Activated CD4-positive, alpha-beta T cell treated with anti-CD3 and anti-CD28 coated beads for 36 hours (primary cell): ENCODE measurements at places on chromosomes 7 and 10.

DNA sequence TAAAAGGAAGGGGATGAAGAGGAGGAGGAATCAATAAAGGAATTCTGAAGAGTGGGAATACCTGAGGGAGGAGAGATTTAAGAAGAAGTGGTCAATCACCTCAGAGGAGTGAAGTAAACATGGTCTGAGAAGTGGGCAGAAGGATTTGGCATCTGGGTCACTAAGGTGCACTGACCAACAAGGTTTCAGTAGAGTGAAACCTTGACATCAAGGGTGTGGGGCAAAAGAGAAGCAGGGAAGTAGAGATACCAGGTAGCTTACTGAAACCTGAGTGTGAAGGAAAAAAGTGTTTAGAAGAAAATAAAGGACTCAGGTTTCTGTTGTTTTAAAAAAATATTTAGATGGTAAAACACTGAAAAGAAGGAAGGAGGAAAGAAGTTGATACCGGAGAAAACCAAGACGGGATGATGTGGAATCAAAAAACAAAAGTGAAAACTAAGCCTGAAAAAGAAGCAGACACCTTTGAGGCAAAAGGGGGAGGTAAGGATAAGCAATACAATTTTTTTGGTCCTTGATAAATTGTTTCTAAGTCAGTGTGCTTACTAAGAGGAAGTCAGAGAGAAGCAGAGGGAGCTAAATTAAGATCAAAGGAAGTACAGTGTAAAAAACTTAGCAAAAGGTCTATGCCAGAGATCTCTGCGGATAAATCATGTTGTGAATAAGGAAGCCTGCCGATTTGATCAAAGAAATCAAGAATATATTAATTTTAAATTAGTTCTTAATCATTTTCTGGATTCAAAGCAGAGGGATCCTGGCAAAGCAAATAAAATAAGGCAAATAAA lies 137.2 kb upstream of the GPR22 start:
- DNase-seq: no peak

DNA sequence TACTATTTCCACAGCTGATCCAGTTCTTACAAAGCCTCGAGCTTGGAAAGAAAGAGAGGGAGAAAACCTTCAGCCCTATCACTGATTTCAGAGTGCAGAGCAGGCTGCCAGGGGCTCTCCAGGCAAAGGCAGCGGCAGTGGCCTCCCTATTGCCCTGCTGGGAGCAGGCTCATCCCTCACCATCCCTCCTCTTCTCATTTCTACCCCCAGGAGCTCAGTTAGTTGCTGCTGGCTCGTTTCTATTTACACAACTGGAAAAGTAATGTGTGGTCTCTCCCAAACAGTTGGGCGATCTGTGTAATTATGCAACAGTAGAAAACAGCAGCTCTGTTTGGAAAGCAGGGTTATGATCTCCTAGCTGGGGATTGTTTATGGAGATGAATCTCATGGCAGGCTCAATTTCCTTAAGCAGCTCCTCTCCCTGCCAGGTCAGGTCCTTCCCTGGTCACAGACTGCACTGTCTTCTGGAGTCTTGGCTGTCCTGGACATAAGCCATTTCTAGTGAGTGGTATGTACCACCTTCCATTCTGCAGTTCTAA lies 28.7 kb upstream of the TNS3 start:
- DNase-seq: no peak

DNA sequence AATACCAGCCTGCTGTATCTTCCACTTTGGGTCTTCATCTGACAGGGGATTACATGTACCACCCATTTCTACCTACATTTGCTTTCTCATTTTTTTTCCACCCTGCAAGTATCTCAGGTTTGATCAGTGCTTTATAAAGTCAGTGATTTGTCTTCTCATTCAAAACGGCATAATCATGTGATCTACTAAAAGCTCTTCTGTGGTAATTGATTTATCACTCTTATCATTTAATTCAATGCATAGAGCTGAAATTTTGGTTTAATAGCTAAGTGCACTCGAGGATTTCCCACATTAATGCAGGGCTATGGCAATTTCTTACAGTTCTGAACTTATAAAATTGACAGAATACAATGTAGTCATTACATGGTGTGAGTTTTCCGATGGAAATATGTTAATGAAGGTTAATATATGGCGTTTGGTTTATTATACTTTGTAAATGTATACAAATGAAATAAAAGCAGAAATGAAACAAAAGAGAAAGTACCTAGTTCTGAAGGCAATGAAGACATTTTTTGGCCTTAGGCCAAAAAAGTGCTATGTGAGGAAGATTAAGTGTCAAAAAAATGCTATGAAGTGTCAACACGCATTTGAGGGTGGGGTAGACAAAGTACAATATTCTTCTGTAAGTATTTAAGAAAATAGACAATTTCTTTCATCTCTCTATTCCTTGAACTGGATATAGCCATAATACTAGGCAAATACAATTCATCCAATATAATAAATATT lies 457.3 kb downstream of the ETV1 start:
- no peak for DNase-seq

DNA sequence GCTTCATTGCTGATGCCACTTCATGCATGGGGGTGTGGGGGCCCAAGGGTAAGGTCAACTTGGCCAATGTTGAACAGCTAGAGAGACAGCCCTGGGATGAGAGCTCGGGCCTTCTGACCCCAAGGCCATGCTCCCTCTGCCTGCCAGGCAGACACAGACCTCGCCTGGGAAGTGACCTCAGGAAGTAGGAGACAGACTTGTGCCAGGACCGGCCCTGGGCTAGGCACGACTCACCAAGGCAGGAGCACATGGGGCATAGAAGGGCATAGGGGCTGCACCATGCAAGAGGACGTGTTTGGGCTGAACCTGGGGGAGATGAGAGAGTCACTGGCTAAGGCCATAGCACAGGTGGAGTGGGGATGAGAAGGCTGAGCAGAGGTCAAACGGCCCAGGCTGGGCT lies 27.1 kb downstream of the ZCCHC24 start:
- DNase-seq: no peak

GRCh38 chr7:2471022-2471329 lies 5.2 kb downstream of the GRIFIN start:
- no peak for DNase-seq

- DNase-seq: no peak
These were observed 233.3 kb upstream of the FOXP2 start for GRCh38 chr7:114181280-114181679.

DNA sequence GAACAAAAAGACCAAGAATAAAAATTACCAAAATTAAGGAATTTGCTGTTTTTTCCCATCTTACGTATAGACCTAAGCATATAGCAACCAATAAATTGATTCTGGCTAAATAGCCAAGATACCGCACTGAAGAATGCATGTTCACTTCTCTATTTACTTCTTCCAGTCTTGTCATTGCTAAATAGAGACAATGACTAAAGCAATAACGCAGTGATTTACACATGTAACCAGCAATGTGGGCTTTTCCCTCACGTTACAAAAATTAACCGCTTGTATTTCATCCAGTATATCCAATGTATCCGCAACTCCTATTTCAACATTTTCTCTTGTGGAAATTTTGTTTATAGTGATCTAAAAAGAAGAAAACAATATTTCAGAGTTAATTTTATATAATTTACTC lies 5.6 kb downstream of the TMEM168 start:
- DNase-seq: no peak

DNA sequence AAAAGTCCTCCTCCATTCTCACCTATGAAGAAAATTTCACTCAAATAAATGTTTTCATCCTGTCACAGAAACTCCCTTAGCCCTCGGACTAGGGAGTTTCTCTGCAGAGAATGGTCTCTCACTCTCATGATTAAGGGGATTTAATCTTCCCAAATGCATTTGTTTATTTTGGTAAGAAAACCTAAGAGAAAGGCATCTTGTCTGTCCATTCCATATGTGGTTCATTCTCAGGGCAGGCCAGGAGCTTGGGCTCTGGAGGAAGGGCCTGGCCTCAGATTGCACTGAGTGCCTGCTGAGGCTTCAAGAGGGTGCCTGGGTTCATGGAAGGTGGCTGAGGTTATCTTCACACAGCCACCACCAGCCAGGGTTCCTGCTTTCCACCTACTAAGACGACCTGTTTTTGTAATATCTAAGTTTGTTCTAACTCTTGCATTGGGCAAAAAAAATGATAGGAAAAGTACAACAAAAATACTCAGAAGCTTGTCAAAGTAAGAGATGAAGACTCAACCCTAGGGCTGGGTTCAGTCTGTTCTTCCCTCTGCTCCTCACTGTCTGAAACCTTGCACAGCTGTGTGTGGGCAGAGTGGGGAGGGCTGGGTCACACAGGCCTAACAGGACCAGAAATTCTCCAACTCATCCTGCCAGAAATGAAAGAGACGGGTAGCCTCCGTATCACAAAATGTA lies 186.7 kb downstream of the CXCL12 start:
- DNase-seq: no peak

- DNase-seq: peak; percentile 38
These were observed 2.0 kb upstream of the BLVRA start for GRCh38 chr7:43756368-43757072.

DNA sequence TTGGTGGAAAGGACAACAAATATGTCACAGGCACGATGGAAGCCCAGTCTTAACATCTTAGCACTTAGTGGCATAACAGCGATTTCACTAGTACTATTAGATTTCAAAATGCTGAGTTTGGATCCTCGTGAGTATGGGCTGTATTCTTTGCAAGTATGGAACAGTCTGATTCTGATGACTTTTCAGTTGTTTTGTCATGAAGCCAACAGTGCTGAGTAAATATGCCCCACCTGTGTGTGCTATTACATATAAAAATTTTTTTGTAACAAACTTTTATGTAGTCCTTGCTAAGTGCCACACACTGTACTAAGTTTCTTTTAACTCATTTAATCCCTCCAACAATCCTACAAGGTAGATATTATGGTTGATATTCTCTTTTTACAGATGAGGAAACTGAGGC lies 30.8 kb downstream of the MTURN start:
- DNase-seq: no peak

DNA sequence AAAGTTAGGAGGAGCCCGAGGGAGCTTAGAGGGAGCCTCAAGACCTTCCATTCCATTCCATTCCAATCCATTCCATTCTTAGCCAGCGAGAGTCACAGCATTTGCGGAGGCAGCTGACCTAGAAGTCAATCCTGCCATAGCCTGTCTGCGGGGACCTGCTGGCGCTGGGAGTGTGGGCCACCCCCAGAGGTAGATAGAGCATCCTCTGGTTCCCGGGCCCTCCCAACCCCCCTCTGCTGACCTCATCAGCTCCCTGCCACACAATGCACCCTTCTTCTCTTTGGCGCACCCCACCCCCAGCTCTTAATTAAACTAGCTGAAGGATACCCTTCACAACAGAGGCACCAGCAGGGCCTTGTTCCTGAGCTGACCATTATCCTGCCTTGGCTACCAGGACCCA lies 152.5 kb upstream of the ZMIZ1 start:
- DNase-seq: no peak

DNA sequence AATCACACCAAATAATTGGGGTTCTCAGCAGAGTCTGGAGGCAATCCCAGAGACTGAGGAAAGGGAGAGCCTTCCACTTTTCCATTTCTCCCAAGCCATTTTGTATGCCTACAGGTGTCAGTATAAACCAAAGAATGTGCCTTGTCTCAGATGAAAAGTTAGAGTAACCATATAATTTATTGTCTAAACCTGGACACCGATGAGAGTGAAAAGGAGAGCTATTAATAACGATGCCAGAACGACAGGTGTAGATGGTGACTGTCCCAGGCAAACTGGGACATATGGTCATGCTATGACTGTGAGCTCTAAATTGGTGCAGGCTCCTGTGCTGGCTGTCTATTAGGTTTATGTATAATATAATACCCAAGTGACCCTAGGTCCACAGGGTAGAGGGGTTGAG lies 219.6 kb downstream of the ARHGAP12 start:
- no peak for DNase-seq

- no peak for DNase-seq
These were observed 569.3 kb downstream of the TCERG1L start for GRCh38 chr10:130741901-130742855.

DNA sequence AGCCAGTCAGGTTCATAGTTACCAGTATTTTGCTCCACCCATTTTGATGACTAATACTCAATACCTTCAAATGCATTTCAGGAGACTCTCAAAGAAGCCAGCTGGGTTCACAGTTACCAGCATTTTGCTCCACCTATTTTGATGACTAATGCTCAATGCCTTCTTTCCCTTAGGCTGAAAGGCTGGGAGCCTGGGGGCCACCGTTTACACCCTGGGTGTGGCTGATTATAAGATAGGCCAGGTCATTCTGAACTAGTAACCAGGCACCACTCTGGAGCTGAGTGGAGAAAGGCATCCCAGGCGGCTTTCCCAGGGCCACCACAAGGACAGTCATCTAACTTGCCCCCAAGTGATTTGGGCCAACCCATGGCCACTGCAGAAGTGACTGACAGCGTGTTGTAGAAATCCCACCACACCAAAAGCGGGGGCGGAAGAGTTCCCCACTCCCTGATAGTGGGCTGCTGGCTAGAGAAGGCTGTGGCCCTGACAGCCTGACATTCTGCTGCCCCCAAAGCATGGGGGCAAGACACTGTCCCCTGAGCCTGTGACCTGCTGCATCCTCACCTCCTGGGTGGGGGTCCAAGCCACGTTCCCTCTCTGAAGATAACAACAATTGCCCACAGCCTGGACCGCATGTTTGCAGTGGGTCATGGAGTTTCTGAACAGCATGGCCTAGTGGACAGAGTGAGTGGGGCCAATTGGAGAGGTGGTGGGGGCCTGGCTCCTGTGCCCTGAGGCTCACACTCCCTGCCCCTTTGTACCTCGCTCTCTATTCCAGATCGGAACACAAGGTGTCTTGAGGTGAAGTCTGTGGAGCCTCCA lies 23.0 kb upstream of the ZNF488 start:
- DNase-seq: no peak

GRCh38 chr7:26508481-26508880 lies 216.8 kb downstream of the SNX10 start:
- DNase-seq: no peak

DNA sequence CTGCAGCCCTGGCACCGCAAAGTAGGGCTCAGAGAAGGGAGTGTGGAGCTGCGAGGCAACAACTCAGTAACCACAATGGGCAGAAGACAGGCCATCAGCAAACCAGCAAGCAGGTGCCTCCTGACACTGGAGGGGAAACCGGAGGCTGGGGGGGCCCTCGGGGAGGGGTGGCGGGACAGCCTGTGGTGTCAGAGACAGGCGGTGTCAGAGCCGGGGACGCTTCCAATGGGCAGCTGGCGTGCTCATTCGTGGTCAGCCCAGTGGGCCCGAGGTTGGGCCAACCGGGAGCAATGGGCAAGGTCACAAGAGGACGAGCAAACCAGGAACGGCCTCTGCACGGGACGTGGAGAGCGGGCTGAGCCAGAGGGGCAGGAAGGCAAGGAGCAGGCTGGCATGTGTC lies 158.1 kb downstream of the MAD1L1 start:
- no peak for DNase-seq

GRCh38 chr10:74841265-74841973 lies 15.0 kb downstream of the KAT6B start:
- DNase-seq: no peak

DNA sequence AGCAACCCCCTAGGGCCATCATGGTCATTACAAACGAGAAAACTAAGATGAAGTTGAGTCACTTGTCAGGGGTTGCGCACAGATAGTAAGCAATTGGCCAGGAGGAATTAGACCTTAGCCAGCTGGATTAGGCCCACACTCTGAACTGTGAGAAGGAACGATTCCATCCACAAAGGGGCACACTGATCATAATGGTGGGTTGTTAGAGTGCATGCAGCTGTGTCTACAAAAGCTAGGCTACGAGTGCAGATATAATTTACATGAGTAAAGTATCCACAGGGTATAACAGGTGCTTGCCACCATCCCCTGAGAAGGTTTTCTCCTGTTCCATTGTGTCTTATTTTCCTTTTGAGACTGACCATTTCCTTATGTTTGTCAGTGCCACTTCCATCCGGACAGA lies 16.6 kb upstream of the FAM170B start:
- no peak for DNase-seq
